Right renal pelvis (tissue), 4 donors: ENCODE measurements at places on chromosomes 5 and 9.

- DNase-seq: no peak
Measured at GRCh38 chr5:174556756-174557155, 167.6 kb upstream of the MSX2 start.

DNA sequence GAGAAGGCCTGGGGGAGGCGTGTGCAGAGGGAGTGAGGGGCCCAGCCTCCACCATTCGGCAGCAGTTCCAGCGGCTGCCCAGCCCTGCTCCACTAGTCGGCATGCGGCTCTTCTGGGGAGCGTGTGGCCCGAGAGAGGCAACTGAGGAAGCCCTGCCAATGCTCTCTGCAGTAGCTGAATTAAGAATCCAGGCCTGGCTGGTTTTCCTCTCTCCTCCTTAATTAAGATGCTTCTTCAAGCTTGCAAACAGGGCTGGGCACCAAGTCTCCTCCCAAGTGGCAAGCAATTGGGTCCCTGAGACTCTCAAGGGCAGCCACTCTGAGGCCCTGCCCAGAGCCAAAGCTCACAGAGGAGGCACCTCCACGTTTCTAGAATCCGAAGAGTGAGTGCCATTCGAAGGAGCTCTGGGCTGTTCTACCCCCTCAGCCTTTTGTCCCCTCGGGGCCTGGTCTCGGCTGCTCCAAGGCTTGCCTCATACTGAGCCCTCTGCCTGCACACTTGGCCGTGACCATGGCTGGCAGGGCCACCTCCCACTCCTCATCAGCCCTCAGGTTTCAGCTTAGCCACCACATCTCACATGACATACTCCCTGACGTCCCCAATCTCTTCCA, 75.4 kb upstream of the LRRTM2 start:
- no peak for DNase-seq

DNA sequence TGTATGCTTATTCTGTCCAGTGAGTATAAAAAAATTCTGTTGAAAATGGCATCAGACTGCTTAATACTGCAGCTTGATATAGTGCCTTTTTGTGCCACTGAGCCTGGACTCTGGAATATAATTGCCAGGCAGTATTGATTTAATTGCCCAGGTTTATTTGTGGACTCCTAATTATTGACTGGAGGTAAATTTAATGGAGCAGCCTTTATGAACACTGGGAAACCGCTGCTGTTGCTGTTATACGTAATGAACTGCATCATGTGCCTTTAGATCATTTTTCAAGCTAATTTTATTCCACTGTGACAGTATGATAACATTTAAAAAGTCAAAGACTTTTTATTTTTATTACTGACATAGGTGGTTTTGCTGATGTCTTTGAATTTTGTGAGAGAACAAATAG, 90.2 kb upstream of the SH3GL2 start:
- DNase-seq: no peak

- DNase-seq: no peak
Measured at GRCh38 chr5:72308853-72309191, 11.2 kb downstream of the MRPS27 start.

DNA sequence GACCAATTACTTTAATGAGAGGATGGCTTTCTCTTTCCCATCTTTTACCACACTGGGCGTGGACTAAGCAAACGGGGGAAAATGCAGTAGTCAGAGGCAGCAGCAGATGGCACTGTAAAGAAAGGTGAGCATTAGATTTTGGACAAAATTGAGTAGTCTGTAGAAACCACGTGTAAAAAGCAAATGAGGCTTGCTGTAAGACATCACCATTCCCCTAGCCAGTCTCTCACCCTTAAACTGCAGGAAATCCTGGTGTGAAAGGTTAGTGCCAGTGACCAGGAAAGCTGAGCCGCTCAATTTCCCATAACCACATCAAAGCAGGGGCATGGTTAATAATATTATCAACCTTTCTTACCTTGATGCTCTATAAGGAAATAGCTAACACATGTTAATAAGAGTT, 31.8 kb downstream of the SPATA31C2 start:
- DNase-seq: no peak
